Activated T-cell treated with anti-CD3 and anti-CD28 coated beads, Interleukin-2, amount 50 U/mL, for 48 hours (primary cell): ENCODE measurements at places on chromosomes 4 and X.

GRCh38 chr4:54440394-54441136 lies 211.5 kb downstream of the PDGFRA start:
- no peak for DNase-seq

DNA sequence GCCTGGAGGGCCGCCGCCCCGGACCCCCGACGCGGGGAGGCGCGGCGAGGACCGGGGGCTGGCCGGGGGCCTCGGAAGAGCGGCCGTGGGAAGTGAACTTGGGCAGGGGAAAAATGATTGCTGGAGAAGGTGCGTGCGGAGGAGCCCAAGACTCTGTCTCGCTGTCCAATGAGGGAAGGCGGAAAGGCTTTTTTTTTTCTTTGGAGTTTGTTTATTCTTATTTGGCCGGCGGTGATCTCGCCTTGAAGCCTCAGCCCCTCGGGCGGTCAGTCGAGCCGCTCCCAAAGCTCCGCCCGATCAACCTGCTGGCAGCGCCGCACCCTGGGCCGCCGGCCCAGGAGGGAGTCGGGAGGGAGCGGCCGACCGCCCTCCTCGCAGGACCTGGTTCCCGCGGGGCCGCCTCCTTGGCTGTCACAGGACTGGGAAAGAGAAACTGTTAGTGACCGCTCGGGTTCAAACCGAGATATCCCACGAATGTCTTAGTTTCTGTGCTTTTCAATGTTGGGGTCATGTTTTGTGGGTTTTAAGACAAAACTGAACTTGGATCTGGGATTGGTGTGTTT lies 2.5 kb downstream of the CPEB2 start:
- peak; percentile 64 for DNase-seq

DNA sequence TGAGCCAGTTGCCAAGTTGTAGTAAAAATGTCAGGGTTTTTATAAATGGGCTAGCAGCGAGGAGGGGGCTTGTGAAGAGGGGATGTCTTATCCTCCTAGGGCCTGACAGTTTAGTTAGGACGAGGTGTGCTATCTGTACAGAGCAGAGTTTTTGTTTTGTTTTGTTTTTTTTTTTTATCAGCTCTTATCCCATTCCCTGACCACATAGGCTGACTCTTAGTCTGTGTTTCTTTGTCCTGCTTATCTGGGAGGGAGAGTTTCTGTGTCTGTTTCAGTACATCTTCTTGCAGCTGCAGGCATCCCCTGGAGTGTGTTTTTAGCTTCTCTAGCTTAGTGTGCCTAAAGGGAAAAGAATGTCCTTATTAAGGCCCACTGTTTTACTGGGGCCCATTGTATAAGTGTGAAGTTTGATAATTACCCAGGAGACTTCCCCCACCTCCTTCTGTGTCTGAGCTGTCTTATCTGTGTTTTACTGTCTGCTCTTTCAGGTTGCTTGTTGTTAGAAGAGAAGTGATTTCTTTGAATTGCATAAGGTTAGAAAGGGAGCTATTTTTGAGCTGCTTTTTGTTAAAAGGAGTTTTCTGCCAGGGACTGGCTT lies 32.0 kb downstream of the PAGE2 start:
- no peak for DNase-seq

DNA sequence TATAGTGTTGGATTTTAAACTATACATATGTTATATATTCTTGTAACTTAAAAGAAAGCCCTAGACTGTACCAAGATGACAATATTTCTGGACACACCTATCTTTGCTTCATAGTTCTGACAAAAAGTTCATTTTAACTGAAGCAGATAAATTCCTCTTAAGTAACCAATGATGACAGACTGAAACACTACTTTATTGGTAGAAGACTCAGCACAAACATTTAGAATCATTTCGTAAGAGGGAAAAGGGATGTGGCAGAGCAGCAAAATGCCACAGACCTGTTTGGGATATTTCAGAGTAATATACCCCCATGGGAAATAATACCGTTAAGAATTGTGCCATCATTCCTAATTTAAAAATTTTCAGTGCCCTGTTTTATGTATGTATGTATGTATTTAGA lies 56.2 kb downstream of the APOO start:
- no peak for DNase-seq
